Germinal center (tissue), 1 donor: ENCODE measurements at places on chromosomes 13 and 19.
A peak's percentile ranks its signal among the peaks of the same experiment; 100 is the strongest.

- DNase-seq: no peak
These were observed 7.8 kb upstream of the UBL3 start for GRCh38 chr13:29858231-29858630.

DNA sequence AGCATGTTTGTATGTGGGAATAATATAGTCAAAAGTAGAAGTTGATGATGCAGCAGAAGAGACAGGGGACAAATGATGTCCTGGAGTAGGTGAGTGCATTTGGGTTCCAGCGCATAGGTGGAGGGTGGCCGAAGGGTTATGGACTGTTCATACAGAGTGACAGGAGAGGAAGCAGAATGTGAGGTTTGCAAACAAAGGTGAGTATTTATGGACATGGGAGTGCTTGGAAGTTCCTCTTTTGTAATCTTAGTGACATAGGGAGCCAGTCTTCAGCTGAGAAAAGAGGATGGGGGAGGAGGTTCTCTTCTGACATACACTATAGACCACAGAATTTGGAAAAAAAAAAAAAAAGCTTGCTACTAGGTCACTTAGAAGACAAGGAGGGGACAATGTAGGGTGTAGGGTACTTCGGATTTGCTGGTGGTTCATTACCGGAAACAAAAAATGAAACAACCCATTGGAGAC is 331.6 kb downstream of the DLEU7 start:
- DNase-seq: peak; percentile 39

DNA sequence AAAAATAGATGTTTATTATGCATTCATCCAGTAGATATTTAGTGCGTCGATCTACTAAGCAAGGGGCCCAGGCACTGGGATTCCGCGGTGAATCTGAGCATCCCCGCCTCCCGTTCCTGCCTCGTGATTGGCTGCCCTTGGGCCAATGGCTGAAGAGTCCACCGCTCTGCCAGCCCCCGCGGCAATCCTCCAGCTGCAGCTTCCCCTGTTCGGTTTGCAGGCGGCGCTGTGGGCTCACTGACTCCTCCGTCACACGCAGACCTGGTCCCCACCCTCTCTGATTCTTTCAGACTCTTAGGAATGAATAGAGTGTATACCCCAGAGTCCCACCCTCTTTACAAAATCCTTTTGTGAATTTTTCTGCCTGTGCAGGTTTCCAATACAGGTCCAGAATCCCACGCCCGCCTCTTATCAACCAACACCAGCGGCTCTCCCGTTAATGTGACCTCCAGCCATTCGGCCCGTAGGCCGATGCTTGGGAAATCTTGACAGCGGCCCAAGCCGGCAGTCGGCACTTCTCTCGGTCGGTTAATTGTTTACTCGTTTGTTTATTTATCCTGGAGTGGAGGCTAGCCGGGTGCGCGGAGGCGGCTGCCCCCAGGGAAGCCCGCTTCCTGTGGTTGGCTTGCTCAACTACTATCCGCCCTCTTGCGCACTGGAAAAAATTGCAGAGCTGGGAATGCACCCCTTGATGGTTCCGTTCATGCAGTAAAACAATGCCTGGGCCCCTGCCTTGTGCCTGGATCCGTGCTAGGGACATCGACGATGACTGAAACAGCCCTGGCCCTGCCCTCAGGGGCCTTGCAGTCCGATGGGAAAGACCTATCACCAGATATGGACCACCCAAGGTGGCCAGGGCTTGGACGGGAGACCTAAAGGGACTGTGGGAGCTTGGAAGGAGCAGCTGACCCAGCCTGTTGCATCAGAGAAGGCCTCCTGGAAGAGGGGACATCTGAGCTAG is 4.5 kb upstream of the ARHGAP35 start:
- peak; percentile 93 for DNase-seq

DNA sequence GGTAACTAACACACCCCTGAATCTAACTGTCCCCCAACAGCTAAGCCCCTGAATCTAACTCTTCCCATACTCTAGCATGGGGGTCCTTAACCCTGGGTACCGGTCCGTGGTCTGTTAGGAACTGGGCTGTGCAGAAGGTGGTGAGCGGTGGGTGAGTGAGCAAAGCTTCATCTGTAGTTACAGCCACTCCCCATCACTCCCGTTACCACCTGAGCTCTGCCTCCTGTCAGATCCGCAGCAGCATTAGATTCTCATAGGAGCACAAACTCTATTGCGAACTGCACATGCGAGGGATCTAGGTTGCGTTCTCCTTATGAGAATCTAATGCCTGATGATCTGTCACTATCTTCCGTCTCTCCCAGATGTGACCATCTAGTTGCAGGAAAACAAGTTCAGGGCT is 6.2 kb upstream of the PHLDB3 start:
- no peak for DNase-seq

- DNase-seq: no peak
These were observed 40.0 kb downstream of the RASA3 start for GRCh38 chr13:114092468-114092867.

DNA sequence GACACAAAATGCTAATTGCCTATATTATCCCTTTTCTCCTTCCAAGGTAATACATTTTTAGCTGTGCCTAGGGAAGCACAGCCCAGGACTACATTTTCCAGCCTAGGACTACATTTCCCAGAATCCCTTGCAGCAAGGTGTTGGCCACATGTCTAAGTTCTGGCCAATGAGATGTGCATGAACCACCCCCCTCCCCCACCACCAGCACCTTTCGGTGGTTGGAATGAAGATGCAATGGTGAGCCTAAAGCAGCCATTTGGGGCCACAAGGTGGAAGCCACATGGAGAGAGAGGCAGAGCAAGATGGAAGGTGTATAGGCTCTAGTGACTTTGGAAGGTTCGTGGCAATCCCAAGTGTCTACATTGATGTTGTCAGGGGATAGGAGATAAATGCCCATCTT is 16.2 kb downstream of the UNC13A start:
- peak; percentile 29 for DNase-seq

GRCh38 chr13:110107568-110108347 is 199.2 kb downstream of the COL4A1 start:
- DNase-seq: no peak

- DNase-seq: no peak
These were observed 997.6 kb upstream of the ATXN8OS start for GRCh38 chr13:69109891-69110525.

DNA sequence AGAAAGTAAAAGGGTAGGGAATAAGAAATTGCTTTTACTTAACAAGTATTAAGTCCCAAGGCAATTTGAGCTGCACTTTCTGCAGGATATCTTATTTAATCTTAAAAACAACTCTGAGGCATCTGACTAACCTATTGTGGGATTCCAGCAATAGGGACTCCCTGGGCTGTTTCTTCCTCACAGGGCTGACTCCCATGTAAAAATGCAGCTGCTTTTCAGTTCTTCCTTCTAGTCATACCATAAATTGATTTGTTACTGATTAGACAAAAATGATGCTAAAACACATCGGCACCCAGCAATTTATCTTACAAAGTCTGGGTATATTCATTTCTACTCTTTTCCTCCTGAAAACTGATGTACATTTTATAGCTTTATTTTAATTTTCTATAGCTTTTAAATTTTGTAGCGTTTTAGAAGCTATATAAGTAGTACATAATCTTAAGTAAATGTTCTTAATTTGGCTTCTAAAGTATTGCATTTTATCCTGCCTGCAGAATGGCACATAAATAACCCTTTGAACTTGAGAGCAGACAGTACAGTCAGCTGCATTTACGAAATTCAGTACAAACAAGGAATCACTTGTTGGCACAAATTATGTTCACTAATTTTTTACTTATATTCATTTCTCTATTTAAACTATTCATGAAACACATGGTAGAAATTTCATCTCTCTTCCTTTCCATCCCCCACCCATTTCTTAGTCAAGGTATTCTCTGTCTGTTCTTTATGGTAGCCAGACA is 102.4 kb upstream of the FRY start:
- no peak for DNase-seq

GRCh38 chr13:21749410-21749809 is 78.5 kb downstream of the FGF9 start:
- DNase-seq: no peak

- no peak for DNase-seq
These were observed 24.9 kb downstream of the CEBPA start for GRCh38 chr19:33277434-33277833.
